Cardiac muscle cell (in vitro differentiated cells and primary cell): ENCODE measurements at places on chromosomes 2 and 18. TPM values are rescaled to one million over a fixed set of nuclear protein-coding genes. Genes with fewer than 3 reads are reported as not detected.

DNA sequence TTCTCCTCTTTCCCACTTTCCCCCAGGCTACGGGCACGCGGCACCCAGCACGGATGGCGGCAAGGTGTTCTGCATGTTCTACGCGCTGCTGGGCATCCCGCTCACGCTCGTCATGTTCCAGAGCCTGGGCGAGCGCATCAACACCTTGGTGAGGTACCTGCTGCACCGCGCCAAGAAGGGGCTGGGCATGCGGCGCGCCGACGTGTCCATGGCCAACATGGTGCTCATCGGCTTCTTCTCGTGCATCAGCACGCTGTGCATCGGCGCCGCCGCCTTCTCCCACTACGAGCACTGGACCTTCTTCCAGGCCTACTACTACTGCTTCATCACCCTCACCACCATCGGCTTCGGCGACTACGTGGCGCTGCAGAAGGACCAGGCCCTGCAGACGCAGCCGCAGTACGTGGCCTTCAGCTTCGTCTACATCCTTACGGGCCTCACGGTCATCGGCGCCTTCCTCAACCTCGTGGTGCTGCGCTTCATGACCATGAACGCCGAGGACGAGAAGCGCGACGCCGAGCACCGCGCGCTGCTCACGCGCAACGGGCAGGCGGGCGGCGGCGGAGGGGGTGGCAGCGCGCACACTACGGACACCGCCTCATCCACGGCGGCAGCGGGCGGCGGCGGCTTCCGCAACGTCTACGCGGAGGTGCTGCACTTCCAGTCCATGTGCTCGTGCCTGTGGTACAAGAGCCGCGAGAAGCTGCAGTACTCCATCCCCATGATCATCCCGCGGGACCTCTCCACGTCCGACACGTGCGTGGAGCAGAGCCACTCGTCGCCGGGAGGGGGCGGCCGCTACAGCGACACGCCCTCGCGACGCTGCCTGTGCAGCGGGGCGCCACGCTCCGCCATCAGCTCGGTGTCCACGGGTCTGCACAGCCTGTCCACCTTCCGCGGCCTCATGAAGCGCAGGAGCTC lies 35.4 kb downstream of the KCNK3 start:
- DNase-seq = no peak

DNA sequence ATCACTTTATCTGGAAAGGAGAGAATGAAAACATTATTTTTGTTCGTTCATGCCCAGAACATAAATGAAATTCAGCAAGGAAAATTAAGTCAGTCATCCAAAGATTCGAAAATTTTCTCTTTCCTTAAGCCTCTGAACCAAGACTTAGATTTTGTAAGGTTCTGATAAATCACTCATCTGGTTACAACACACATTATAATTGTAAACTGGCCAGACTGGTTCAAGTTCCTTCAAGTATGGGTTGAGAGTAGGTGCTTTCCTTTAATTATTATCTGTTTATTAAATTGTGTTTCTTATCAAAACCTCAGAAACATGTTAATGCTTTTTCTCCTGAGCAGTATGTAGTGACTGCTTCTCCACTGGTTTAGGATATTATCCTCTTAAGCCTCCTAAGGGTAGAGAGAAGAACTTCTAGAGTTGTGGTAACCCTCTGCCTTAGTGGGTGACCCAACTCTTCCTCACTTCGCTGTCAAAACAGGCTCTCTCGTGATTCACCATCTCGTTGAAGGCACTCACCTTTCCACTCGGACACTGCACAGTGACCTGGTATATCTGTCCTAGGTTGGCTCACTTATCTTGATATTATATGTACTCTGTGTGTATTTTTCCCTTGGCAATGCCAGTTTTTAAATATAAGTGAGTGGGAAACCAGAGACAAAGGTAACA lies 325.9 kb downstream of the PAX3 start:
- DNase-seq = no peak

DNA sequence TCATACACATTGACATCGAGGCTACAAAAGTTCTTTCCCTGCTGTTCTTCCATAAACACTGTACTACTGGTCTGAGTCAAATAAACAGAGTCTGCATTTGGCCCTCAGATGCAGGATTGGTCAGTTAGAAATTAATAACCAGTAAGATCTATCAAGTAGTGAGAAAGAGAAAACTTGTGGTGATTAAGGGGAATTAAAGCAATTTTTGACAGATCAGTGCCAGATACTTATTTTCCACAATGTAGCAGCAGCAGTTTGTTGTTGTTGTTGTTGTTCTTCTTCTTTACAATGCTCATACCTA lies 85.0 kb downstream of the IKZF2 start:
- no peak for DNase-seq

- DNase-seq = peak; percentile 43
Observed at GRCh38 chr2:239252801-239253200, 148.0 kb downstream of the HDAC4 start.

DNA sequence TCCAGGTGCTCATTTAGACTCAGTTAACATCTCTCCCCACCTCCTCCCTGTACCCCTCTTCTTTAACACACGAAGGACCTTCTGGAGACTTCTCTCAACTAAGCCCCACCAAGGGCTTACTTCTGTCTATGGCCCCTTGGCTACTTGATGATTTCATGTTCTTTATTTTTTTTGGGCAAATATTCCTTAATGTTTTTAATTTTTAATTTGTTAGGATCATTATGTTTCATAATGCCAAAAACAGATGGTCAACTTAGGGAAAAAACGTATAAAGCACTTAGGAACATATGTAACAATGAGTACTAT lies 25.9 kb downstream of the IL37 start:
- DNase-seq = no peak

DNA sequence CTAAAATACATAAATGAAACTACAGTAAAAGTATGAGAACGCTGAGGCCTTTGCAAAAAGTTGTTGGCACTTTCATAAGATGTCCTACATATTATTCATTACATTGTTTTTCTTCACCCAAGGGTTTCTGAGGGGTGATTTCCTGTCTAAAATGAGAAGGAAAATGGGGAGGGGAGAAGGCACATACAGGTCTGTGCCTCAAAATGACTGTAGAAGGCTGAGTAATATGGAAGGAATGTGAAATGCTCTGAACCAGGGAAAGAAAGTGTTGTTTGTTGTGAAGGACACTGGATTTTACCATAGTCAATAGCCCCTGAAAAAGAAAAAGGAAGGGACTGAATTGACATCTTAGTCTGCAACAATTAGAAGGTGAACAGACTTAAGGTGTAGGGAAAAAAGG lies 99.5 kb upstream of the RNF152 start:
- no peak for DNase-seq

GRCh38 chr18:3845161-3845560 lies 395.2 kb downstream of the TGIF1 start:
- no peak for DNase-seq

DNA sequence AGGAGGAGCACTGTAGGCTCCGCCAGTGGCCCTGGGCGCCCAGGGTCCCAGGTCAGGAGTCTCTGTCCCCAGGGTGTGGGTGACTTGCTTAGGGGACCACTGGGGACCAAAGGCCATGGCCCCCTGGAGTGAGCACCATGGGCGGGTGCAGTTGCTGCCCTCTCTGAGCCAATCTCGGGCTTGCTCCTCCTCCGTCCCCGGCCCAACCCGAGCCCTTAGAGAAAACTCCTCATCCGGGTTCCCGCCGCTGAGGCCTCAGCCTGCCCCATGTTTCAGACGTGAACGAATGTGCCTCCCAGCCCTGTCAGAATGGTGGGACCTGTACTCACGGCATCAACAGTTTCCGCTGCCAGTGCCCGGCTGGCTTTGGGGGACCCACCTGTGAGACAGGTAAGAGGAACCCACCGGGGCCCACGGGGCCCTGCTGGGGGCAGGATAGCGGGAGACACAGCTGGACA lies 38.6 kb downstream of the SNED1 start:
- no peak for DNase-seq

GRCh38 chr2:187013058-187013457 lies 164.1 kb upstream of the ZSWIM2 start:
- no peak for DNase-seq

DNA sequence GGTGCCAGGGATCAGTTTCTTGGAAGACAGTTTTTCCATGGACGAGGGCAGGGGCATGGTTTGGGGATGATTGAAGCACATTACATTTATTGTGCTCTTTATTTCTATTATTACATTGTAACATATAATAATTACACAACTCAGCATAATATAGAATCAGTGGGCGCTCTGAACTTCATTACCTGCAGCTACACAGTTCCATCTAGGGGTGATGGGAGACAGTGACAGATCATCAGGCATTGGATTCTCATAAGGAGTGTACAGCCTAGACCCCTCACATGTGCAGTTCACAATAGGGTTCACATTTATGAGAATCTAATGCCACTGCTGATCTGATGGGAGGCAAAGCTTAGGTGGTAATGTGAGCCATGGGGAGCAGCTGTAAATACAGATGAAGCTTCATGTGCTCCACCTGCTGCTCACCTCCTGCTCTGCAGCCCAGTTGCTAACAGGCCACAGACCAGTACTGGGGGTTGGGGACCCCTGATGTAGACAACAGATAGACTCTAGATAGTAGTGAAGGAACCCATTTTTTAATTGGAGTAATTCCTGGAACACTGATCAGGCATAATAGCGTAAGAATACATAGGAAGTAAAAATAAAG lies 41.5 kb upstream of the MC4R start:
- DNase-seq = peak; percentile 15

DNA sequence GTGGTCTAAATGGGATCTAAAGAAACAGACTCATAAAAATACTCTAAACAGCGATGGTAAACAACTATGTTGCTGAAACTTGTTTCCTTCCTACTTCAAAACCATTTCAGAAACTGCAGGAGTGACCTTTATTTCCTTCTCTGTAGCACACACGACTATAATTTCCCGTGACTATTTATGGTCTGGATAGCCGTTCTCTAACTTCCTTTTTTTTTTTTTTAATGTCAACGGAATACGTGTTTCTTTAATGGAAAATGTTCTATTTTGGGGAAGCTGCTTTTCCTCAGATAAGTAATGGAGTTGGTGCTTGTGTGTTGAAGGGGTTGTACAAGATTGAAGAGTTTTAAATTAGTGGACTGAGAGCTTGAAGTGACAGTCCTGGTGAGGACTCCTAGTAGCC lies 224.1 kb downstream of the PHLPP1 start:
- DNase-seq = peak; percentile 6

DNA sequence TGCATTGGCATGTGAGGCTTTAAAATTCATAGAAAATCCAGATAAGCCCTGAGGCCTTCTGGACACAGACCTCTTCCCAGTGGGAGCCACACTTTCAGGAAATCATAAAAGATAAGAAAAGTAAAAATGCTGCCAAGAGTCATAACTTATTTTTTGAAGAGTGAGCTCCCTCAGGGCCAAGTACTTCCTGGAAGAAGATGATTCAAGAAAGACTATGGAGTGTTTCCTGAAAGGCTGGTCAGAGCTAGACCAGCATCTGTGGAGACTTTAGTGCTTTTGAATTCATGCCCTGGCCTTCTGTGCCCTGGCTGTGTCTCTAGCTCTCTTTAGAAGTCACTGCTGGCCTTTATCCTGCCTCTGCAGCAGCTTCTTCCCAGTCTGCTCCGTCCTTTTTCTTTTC lies 6.4 kb upstream of the XDH start:
- DNase-seq = no peak

- DNase-seq = peak; percentile 43
Observed at GRCh38 chr2:159635006-159635789, 18.9 kb upstream of the BAZ2B start.

DNA sequence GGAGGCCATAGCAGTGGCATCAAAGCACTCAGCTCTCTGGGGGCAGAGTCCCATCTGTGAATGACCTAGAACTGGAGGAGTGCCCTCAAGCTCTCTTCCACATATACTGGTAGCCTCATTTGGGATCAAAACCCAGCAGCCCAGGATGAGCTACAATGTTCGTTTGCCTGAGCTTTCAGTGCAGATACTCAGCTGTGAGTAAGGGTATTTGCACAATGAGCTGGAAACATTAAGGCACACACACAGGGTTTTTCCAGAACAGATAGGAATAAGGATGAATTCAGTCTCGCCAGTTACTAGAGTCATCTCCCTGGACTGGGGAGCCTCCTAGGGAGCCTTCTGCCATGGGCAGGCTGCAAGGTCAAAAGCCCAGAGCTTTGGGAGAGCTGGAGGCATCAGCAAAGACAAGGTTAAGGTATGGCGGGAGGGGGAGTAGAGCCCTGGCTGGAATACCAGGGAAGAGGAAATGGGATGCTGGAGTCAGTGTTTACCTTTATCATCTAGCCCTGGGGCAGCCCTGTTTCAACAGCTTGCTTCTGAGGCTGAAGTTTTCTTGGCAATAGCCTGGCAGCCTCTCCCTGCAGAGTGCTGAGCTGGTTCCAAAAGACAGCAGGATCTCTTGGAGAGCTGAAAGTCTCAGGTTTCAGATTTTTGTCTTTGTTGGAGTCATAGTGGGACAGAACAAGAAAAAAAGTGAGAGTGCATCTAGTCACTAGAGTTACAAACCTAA lies 187.7 kb downstream of the LOXHD1 start:
- no peak for DNase-seq

GRCh38 chr2:167177196-167177595 lies 288.9 kb downstream of the XIRP2 start:
- no peak for DNase-seq

GRCh38 chr2:147636886-147637285 lies 207.9 kb upstream of the ACVR2A start:
- DNase-seq = no peak

- peak; percentile 13 for DNase-seq
Observed at GRCh38 chr18:43012951-43013350, 102.5 kb downstream of the RIT2 start.

DNA sequence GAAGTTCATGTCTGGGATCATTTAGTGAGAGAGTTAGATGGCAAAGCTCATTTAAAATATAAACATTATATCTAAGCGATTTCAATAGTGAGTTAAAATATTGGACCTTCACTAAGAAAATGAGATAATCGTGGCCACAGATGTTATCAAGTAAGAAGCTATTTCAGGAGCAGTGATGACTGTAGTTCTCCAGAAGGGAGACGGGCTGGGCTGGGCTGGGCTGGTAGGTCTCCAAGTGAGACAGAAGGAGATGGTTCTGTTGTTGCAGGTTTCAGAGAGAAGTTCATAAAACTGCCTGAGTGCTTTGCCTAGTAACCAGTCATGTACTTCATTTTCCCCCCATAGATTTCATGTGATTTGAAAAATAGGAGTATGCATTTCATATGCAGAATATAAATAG lies 130.1 kb upstream of the DAPL1 start:
- DNase-seq = no peak

IDH1 gene
- 85.4 and 138 TPM in 2 replicates for total RNA-seq

ACMSD gene
- not detected in 2 replicates for total RNA-seq

C2orf78 gene
- total RNA-seq = 0.18 TPM in 1 of 2 replicates, not detected in the other

FIGN gene
- 23.1 and 51.0 TPM in 2 replicates for total RNA-seq

CYP27A1 gene
- total RNA-seq = 63.1 and 106 TPM in 2 replicates

IL1R2 gene
- total RNA-seq = not detected in 2 replicates

FAM228A gene
- 1.7 and 3.0 TPM in 2 replicates for total RNA-seq

CPO gene
- total RNA-seq = 0.11 and 0.42 TPM in 2 replicates

CRYGB gene
- total RNA-seq = not detected in 2 replicates

NGEF gene
- 2.1 and 2.9 TPM in 2 replicates for total RNA-seq
